SW 1271 (cell line): ENCODE measurements at places on chromosomes 13 and 19.

DNA sequence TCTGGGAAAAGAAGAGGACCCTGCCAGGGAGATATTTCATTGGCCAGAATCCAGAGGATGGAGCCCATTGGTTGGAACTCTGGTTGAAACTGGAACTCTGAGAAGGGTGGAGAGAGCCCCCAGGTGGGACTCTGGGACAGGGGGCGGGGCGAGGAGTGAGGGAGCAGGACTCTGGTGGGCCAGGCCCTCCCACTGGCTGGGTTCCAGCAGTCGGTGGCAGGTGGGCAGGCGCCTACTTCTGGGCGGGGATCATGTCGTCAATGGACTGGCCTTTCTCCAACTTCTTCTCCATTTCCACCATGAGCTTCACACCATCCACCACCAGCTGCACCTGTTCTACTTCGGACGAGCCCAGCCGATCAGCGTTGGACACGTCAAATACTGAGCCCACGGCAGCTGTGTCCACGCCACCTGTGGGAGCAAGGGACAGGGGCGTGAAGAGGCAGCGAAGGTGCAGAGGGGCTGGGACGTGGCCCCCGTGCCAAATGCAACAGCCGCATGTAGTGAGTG lies 16.1 kb downstream of the CKM start:
- no peak for DNase-seq

DNA sequence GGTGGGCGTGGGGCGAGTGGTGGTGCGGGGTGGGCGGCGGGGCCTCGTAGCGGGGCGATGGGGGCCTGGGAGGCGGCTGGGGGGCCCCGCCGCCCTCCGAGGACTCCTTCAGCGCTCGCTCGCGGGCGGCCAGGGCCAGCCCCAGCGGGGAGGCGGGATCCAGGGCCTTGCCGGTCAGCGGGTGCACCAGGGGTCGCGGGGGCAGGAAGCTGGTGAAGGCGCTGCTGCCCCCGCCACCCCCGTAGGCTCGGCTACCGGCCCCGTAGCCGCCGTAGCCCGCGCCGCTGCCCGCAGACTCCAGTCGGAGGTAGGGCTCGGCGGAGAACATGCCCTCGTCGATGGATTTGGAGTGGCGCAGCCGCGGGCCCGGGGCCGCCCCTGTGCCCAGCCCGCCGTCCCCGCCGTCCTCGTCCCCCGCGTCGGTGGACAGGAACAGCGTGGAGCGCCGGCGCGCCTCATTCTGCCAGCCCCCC lies 18.6 kb downstream of the C19orf81 start:
- DNase-seq = no peak

- DNase-seq = no peak
Measured at GRCh38 chr19:58382997-58383603, 2.3 kb upstream of the ZNF837 start.

DNA sequence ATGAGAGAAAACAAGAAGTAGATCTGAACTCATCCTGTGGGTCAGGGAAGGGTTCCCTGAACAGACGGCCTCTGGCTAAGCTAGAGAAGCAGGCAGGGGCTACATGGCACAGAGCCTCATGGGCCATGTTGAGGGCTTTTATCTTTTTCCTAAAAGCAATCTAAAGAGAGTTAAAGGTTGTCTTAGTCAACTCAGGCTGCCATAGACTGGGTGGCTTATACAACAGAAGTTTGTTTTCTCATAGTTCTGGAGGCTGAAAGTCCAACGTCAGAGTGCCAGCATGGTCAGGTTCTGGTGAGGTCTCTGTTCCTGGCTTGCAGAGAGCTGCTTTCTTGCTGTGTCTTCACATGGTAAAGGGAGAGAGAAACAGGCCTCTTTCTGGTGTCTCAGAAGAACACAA lies 2.9 kb upstream of the MBNL2 start:
- DNase-seq = no peak

DNA sequence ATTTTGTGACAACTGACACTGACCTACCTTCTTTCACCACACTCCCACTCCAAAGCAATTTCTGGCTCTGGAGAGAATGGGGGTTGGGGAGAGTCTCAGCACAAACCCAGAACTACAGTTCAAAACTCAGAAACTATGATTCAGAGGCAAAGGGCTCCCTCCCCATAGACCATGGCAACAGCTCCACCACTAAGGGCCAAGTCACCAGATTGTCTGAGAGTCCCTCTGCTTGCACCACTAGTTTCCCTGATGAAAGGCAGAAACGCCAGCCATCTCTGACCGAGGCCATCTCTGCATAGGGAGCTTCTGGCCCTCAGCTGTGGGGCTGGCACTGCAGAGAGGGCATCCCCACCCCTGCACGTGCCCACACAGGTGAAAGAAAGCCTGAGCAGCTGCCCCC lies 112.4 kb upstream of the VSTM2B start:
- no peak for DNase-seq
